ENCODE measurements at places on chromosomes 6 and 20.

DNA sequence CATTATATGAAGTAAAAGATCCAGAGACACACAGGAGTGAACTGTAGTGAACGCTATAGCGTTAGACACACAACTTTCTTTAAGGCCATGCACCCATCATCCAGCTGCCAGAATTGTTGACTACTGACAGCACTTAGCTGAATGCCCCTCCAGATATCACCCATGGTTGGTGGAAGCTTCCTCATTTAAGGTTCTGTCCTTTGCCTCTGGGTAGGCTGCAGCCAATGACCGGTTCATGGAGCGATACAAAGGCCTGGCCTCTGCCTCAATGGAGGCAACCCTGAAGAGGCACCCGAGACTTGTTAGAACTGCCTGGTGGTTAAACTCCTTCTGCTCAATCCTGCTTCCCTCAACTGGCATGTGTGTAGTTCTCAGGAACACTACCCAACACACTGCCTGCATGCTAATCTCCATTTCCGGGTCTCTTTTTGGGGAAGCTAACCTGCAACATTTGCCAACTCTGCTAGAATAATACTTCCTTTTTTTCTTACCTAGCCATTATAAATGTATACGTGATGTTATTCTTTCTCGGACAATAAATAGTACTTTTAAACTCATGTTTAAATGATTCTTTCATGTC is 49.8 kb upstream of the THEMIS start:
- DNase-seq = no peak

- no peak for DNase-seq
Observed at GRCh38 chr6:1963596-1963995, 281.8 kb downstream of the GMDS start.

DNA sequence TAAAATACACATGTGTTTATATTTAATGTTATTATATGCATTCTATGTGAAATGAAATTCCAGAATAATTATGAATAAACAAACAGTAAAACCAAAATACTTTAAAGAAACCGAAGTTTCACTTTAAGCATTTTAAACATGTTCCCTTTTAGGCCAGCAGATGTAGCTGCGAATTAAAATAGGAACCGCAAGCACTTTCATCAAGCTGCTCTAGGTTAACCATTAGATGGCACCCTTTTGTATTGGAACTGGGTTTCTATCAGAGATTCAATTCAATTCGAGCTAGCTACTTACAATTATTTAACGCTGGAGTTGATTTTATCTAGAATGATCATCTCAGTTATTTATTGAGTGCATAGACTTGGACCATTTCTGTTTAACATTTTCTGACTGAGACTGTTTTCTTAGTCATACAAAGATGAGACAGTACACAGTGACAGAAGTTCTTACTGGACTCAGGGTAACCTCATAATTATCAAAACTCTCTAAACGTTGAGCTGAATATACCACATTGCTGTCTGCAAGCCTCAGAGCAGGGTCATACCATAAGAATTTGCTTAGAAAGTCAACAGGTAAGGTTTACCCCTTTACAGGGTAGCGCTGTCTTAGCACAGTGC is 8.5 kb downstream of the TMEM242 start:
- DNase-seq = no peak

DNA sequence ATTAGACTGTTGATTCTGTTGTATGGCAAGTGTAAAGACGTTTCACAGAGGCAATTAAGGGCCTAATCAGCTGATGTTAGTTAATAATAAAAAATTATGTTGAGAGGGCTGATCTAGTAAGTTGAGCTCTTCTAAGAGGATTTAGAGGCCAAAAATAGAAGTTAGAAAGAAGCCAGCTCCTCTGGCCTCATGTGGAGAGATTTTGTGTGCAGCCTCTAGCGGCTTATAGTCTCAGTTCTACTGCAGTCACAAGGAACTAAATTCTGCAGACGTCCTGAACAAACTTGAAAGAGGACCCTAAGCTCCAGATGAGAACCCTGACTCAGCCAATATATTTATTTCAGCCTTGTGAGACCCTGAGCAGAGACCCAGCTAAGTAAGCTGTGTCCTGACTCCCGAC is 498.6 kb downstream of the BTBD3 start:
- no peak for DNase-seq

- DNase-seq = no peak
Observed at GRCh38 chr6:107560657-107561056, 70.7 kb downstream of the SOBP start.

GRCh38 chr6:138235205-138235604 is 16.9 kb upstream of the PBOV1 start:
- no peak for DNase-seq

DNA sequence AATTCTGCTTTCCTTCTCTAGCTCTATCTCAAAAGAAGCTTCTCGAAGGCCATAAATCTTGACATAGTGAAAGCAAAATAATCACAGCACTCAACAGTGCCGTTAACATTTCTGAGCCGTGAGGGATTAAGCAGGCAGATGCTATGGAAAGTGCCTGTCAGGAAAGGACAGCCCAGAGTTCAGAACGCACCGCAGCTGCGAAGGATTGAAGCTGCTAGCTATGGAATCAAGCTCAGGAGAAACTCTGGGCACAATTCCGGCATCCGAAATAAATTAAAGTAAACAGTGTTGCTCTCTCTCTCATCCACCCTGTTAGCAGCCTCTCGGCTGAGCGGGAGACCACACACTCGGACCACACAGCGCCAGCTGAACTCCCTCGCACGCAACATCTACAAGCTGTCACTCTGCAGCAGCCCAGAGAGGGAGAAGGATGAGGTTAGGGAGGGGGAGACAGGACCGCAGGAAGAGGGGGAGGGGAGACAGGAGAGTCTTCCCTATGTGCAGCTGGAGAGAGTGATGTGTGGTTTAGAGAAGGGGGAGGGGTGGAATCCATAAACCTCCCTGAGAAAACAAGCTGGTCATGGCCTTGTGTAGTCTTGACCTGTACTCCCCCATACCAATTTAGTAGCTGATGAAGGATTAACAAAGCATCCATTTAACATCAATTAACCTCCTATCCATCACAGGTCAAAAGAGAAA is 9.0 kb downstream of the EXOC2 start:
- no peak for DNase-seq

- no peak for DNase-seq
Observed at GRCh38 chr6:122996794-122997505, 915 bp downstream of the CLVS2 start.

GRCh38 chr6:37814374-37814773 is 5.2 kb upstream of the ZFAND3 start:
- no peak for DNase-seq

DNA sequence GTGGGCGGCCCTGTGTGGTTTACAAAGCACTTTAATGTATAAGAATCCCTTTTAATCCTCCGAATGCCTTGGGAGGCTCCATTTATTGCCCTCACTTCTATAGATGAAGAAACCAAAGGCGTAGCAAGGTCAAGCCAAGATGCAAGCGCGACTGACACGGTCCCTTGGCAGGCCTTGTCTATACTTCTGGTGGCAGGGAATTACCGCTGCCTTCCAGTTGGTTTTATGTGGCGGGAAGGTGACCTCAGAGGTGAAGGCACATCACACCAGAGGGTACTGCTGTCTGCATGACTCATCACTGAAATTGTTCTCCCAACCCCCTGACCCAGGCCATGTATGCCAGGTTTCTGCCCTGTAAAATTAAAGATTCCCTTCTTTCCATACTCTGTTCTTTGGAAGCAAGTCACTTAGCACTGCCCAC is 36.1 kb upstream of the NAA20 start:
- no peak for DNase-seq

GRCh38 chr20:61800359-61801064 is 265.2 kb downstream of the TAF4 start:
- no peak for DNase-seq

GRCh38 chr20:25315418-25316210 is 67.7 kb downstream of the PYGB start:
- no peak for DNase-seq

DNA sequence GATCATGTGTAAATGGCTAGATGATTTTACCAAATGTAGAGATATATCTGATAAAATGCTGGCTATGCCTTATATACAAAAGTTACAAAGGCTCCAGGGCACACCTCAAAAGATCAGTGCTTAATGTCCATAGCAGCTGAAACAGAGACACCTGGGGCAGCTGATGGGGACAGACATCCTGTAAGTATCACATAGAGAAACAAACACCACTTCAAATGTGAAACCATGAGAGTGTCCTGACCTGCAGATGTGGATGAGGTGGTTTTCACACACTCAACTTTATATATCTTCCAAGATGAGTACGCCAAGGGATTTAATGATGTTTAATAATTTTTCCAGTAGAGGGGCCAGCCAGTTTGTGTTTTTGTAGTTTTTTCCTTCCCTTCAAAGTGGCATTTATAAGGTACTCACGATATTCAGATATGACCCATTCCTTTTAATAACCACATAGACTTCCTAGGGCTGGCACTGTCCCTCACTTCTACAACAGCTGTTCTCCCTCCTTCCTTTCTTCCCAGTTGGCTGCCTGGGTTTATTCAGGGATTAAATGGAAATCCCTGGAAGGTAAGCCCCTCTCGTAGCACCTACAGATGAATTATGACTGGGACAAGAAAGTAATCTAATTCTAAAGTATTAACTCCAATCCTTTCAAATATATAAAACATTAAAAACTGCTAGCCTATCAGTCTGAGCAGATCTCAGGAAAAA is 50.3 kb upstream of the MCM9 start:
- no peak for DNase-seq

GRCh38 chr6:49384904-49385303 is 78.1 kb downstream of the MMUT start:
- DNase-seq = no peak

DNA sequence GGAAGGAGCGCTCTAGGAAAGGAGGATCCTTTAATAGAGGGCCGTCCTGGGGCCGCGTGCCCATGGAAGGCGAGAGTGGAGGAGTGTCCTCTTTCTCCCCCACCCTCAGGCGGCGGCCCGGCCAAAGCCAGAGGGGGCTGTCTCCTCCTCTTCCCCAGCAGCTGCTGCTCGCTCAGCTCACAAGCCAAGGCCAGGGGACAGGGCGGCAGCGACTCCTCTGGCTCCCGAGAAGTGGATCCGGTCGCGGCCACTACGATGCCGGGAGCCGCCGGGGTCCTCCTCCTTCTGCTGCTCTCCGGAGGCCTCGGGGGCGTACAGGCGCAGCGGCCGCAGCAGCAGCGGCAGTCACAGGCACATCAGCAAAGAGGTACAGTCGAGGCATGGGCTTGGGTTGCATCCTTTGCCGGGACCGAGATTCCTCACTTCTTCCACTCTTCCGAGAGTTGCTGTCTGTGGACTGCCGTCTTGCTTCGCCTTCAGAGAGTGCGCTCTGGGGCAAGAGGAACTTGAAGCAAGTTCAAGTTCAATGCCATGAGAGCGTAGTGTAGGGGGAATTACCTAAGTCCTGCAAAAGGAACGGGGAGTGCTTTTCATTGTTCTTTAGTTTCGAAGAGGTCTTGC is at the start of gene LAMA2:
Gene LAMA2, plus strand, starts transcription at position 148 of the 621 bp plus-strand sequence. Its CDS starts 108 bp downstream, at position 256.
- no peak for DNase-seq

DNA sequence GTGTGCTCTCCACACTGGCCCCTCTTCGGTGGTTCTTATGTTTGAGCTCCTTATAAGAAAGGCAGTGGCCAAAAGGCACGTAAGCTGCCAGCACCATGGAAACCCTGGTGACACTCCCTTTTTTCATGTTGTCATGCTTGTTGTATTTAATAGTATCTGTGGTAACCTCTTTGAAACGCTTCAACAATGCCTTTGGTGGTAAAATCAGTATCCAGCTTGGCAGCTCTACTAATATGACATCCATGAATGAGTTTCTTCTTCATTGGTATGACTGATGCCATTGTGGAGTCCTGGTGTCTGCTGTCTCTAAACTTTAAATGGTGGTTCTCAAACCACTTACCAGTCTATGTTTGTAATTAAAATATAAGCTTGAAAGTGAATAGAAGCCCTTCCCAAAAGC is 10.7 kb upstream of the MYLK2 start:
- no peak for DNase-seq

- no peak for DNase-seq
Observed at GRCh38 chr6:29490552-29490951, 2.8 kb upstream of the MAS1L start.

- DNase-seq = peak; percentile 10
Observed at GRCh38 chr6:14754751-14755513, 490.9 kb upstream of the JARID2 start.

DNA sequence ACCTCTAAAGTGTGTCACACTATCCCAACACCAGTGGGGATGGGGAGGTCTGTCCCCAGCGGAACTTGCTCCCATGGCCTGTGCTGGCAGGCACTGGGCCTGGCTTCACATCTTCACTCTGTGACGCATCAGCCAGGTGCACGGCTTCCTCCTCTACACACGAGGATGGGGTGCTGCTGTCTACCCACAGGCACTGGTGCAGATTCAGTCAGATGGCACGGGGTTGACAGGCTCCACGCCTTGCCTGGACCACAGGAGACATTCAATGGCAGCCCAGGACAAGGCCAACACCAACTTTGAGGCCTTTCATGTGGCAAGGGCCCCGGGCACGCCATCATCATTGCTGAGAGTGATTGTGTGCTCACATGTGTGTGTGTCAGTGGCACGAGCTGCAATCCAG is 92.4 kb downstream of the TMEM242 start:
- DNase-seq = no peak

DNA sequence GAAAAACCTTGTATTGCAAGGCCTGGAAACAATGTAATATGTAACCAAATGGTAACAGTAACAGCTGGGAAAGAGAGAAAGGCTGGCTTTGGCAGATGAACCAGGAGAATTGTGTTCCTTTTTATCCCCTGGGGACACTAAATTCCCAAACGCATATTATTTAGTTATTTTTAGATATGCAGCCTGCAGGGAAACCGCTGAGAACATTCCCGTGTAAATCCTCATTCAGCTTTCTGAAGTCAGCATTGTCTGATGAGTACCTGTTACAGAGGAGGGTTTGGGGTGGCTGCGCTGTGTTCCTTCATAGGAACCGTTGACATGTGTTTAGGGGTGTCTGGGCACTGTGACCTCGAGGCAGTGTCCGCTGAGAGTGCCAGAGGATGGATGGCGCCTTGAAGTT is 101.3 kb downstream of the SMOC2 start:
- no peak for DNase-seq

DNA sequence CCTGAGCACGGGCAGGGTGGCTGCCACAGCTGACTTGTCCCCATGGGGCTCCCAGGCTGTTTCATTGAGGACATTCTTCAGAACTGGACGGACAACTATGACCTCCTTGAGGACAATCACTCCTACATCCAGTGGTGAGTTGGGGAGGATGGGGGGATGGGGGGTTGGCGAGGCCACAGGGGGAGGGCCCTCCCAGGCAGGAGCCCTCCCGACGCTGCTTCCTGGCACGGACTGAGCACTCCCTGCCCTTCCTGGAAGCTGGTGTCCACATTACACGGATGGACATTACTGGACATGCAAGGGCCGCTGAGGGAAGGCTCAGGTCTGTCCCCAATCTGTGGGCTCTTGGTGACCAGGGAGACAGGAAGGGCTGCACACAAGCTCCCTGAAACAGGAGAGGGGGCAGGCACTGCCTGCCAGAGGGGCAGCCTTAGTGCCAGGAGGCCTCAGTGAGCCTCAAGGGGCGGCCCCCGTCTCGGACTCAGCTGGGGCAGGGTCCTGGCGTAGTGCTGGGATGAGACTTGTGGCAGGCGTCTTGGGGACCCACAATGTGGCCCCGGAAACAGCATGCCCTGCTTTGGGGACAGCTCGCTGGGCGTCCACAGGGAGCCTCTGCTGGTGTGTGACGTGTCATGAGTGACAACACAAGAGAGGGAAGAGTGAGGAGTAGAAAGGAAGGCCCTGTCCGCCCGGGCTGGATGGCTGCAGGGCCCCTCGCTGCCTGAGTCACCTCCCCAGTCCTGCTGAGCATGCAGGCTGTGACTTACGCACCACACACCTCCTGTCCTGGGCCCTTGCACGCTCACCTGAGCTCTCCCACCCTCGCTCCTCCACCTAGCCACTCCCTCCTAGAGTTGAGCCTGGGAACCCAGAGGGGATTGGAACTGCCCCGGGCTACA is 5.1 kb downstream of the OGFR start:
- no peak for DNase-seq

Measured in activated CD4-positive, CD25-positive, alpha-beta regulatory T cell treated with anti-CD3 and anti-CD28 coated beads, Interleukin-2, amount 50 U/mL, for 16 hours (primary cell).